ENCODE measurements at places on chromosomes 11 and 22.

DNA sequence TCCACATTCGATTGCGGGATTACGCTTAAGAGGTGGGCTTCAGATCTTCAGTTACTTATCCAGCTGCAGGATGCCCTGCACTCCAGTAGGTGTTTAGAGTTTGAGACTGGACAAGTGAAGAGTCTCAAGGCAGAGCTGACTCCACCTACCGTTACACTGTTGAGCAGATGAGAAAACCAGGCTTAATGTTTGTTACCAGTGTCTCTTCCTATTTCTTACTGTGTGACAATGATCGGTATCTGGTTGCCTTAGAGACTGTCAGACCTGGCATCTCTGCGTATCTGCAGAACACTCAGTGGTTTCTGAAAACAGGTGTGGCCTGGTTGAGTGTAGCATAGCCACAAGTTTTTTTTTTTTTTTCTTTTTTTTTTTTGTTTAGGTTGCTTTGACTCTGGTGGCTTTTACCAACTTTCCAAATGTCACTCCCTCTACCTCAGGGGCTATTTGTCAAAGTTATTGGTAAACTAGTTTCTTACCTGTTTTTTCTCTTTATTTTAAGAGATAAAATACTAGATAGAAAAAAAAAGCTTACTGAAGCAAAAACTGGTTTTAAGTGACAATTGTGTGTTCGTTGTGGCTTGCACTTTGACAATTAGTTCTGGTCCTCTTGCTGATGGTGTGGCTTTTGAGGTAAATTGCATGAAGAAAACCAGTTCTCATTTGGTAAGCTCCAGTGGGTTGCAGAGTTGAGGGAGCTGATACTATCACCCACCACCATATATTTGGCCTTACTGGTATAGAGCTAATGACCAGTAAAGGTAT, 284.8 kb downstream of the ETS1 start:
- DNase-seq, result no peak

DNA sequence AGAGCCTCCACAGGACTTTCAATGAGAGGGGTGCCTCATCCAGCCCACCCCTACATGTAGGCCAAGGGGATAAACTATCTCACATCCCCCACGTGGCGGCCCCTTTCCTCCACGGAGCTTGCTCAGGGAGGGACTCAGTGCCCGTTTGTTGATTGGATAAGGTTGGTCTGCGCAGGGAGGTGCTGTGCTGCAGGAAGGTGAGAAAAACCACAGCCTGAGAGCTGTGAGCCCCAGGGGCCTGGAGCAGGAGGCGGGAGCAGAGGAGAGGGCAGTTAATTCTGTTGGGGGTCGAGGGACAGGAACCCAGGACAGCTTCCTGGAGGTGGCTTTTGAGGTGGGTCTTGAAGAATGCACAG, 31.9 kb upstream of the ATXN10 start:
- DNase-seq, result no peak

- DNase-seq, result no peak
Observed at GRCh38 chr11:104926771-104927611, 28.7 kb upstream of the CASP12 start.

GRCh38 chr11:14189874-14190273, 169.1 kb downstream of the RRAS2 start:
- no peak for DNase-seq

DNA sequence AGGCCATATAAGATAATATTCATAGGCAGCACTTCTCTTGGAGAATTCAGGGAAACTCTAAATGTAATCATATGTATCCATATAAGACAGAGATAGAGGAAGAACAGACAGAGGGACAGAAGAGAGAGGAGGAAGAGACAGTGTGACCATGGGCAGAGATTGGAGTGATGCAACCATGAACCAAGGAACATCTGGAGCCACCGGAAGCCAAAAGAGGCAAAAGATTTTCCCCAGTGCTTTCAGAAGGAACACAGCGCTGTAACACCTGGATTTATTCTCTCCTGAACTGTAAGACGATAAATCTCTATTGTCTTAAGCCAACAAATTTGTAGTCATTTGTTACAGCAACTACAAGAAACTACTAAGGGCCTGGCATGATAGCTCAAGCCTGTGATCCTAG, 57.7 kb downstream of the GAB2 start:
- DNase-seq, result no peak

GRCh38 chr22:41976961-41977566, 7.8 kb downstream of the SEPTIN3 start:
- DNase-seq, result no peak

DNA sequence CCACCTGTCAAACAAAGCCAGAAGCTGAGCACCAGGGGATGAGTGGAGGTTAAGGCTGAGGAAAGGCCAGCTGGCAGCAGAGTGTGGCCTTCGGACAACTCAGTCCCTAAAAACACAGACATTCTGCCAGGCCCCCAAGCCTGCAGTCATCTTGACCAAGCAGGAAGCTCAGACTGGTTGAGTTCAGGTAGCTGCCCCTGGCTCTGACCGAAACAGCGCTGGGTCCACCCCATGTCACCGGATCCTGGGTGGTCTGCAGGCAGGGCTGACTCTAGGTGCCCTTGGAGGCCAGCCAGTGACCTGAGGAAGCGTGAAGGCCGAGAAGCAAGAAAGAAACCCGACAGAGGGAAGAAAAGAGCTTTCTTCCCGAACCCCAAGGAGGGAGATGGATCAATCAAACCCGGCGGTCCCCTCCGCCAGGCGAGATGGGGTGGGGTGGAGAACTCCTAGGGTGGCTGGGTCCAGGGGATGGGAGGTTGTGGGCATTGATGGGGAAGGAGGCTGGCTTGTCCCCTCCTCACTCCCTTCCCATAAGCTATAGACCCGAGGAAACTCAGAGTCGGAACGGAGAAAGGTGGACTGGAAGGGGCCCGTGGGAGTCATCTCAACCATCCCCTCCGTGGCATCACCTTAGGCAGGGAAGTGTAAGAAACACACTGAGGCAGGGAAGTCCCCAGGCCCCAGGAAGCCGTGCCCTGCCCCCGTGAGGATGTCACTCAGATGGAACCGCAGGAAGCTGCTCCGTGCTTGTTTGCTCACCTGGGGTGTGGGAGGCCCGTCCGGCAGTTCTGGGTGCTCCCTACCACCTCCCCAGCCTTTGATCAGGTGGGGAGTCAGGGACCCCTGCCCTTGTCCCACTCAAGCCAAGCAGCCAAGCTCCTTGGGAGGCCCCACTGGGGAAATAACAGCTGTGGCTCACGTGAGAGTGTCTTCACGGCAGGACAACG, 11.7 kb downstream of the CXCR5 start:
- DNase-seq, result no peak

- DNase-seq, result no peak
Observed at GRCh38 chr11:65609665-65610064, 4.4 kb downstream of the MAP3K11 start.

GRCh38 chr11:33478111-33478573, 221.0 kb downstream of the HIPK3 start:
- DNase-seq, result no peak

GRCh38 chr11:85310479-85310878, 316.7 kb downstream of the DLG2 start:
- no peak for DNase-seq

- peak; percentile 10 for DNase-seq
Observed at GRCh38 chr11:129881570-129882170, 13.7 kb downstream of the NFRKB start.

DNA sequence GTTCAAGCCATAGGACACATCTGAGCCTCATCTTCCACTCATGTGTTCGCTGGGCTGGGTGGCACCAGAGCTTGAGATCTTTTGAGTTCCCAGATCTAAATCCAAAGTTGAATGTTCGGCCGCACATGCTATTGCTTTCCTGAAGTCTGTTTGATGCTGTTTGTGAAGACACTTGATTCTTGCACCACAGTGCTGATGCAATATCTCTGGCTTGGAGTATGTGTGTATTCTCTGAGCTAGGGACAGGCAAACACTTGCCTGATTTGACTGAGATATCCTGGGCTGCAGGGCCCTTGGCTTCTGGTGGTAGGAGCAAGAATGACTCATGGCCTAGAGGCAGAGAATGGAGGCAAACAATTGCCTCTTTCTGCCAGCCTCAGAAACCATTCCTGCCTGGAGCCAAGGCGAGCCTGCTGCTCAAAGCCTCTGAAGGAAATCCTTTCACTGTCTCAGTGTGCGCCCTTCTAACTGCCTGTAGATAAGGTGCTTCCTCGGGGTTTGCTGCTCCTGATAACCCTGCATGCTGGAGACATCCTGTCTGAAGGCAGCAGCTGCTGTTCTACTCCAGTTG, 73.0 kb downstream of the CYB5R2 start:
- DNase-seq, result no peak

DNA sequence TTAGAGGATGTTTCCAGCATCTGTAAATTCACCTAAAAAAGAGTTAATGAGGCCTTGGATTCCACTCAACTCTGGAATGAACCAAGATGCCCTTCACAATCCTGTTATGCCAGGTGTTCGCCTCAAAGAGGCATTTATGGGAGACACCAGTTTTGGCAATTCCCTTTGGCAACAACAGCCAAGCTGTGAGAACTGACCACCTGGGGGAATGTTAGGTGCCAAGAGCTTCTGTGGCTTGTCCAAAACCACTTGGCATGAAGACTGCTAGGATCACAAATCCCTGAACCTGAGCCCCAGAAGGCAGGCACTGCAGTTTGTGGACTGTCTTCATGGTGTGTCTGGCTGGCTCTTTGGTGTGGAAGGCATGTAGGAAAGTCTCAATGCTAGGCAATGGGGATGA, 164.4 kb upstream of the BDNF start:
- DNase-seq, result no peak

DNA sequence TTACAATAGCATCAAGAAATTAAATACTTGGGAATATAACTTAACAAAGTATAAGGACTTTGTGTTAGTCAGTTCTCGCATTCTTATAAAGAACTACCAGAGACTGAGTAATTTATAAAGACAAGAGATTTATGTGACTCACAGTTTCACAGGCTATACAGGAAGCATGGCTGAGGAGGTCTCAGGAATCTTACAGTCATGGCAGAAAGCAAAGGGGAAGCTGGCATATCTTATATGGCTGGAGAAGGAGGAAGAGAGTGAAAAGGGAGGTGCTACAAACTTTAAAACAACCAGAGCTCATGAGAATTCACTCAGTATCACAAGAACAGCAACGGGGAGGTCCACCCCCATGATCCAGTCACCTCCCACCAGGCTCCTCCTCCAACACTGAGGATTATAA, 32.0 kb upstream of the CCDC134 start:
- peak; percentile 14 for DNase-seq

DNA sequence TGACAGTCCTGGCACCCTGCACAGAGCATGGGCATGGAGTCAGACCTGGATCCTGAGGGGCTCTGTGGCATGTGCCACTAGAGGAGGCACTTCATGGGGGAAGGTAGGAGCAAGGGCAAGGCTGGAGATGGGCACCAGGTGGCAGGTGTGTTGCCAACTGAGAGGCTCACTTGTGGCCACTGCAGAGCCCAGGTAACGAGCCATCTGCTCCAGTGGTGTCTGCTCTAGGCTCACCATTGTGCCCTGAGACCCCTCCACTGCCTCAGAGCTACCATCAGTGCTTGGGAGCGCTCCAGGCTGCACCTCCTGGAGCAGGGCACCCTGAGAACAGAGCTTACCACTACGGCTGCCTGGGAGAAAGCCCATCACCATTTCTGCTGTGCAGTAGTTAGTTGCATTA, 1.3 kb upstream of the ZDHHC8 start:
- DNase-seq, result no peak

DNA sequence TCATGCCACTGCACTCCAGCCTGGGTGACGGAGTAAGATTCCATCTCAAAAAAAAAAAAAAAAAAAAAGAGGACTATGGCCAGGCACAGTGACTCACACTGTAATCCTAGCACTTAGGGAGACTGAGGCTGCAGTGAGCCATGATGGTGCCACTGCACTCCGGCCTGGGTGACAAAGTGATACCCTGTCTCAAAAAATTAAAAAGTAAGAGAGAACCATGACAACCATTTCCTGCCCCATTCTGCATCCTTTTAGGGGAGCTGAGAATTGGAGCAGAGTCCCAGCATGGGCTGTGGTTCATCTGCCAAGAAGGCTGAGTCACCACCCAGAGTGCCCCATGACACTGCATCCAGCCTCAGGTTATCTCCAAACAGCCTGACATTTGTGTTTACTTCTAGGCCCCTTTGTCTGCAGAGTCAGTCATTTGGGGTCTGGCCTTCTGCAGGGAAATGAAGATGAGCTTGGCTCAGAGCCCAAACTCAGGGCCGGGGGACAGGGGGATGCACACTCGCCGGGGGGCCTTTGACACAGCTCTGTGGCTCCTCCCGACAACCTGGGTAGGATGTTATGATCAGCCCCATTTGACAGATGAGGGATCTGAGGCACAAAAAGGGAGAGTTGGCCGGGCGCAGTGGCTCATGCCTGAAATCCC, 4.7 kb downstream of the CSDC2 start:
- DNase-seq, result peak; percentile 86

DNA sequence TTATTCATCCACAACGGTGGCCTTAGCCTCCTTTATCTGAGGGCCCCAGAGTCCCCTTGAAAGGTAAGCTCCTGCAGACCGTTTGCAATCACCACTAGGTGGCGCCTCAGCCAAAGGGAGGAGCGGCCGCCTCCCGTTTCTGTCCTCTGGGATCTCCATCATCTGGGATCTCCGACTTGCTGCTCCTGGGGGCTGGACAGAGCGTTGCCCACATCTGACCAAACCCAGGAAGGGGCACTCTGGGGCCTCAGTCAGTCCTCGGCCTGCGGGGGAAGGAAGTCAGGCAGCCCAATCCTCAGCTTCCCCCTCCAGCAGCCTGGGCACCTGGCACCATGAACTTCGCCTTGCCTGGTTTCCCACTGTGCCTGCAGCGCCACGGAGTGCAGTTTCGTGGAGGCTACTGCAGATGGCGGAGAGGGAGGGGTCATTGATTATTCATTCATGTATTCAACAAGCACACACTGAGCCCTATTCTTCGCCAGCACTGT, 23.5 kb downstream of the TP53I11 start:
- DNase-seq, result peak; percentile 58

DNA sequence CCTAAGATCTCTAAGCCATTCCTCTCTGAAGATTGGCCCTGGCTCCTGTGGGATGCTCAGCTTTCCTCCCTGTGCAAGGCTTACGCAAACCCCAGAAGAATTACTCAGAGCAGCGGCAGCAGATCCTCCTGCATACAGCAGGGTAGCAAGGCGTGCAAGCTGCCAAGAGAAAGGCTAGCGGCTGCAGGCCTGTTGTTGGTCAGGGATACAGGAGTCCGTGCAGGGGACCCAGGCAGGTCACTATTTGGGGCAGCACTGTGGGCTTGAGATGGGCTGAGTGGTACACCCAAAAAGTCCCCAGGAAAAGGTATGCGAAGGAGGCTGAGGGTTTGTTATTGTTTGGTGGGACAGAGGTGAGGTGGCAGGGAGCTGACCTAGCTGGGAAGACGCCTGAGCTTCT, 1.5 kb downstream of the GLB1L2 start:
- no peak for DNase-seq

GRCh38 chr22:20771918-20772625, 1.8 kb upstream of the SERPIND1 start:
- DNase-seq, result no peak

GRCh38 chr11:91066456-91067047, 843.7 kb upstream of the CHORDC1 start:
- no peak for DNase-seq
